AG09319 (cell line): ENCODE measurements at places on chromosomes 2 and 18.

GRCh38 chr18:79583426-79583825, 96.2 kb upstream of the CTDP1 start:
- no peak for DNase-seq

GRCh38 chr2:152507907-152508306, 172.9 kb downstream of the FMNL2 start:
- DNase-seq: no peak

- no peak for DNase-seq
These were observed 59.9 kb downstream of the DYM start for GRCh38 chr18:49400398-49401072.

DNA sequence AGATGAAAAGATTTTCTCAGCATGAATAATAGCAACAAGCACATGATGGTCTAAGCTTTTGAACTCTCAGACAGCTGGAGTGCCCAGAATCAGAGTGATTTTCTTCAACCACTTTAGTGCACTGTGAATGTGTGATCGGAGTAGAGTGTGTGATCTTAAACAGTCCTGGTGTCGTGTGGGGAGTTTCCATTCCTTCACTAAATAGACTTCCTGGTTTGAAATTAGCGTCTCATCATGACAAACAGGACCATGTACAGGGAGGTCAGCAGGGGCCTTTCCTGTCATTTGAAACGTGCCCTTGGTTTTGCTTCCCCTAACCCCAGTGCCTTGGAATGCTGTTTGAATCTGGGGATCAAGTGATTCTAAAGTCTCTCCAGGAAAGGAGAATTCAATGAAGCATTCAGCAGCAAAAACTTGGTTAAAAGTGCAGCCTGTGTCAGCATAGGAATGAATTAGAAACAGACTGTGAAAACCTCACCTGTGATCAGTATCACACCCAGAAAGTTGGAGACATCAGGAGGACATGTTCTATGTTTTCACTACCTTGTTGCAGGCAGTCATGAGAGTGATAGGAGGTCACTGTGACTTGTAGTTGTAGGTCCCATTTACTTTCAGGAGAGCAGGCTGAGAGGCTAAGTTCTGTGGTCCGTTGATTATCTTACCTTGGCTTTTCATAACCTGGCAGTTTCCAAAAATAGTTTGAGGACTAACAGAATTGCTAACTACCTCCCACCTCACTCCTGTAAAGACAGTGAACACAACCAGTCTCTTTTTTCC, 400.3 kb downstream of the MTX2 start:
- DNase-seq: no peak

- DNase-seq: no peak
These were observed 1.4 kb downstream of the CYS1 start for GRCh38 chr2:10078704-10079265.

- no peak for DNase-seq
These were observed 40.3 kb downstream of the RNF152 start for GRCh38 chr18:61852496-61852895.

DNA sequence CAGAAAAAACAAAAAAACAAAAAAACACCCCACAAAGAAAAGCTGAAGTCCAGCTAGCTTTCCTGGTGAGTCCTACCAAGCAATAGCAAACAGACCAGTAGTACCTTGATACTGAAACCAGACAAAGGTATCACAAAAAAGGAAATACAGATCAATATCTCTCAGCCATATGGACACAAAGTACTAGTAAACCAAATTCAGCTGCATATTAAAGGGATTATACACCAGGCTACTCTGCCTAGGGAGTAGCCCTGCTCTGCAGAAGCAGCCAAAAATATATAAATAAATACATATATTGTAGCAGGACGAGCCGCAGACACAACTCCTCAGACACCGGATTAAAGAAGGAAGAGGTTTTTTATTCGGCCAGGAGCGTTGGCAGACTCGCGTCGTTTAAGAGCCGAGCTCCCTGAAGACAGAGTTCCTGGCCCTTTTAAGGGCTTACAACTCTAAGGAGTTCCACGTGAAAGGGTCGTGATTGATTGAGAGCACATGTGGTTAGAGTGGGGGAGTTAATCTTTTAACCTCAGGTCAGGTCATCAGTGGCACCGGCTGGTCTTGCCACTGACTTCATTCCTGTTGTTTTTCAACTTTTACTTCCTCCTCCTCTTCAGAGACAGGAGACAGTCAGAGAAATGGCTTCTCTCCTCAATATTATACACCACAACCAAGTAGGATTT, 38.4 kb upstream of the DTNB start:
- DNase-seq: no peak

DNA sequence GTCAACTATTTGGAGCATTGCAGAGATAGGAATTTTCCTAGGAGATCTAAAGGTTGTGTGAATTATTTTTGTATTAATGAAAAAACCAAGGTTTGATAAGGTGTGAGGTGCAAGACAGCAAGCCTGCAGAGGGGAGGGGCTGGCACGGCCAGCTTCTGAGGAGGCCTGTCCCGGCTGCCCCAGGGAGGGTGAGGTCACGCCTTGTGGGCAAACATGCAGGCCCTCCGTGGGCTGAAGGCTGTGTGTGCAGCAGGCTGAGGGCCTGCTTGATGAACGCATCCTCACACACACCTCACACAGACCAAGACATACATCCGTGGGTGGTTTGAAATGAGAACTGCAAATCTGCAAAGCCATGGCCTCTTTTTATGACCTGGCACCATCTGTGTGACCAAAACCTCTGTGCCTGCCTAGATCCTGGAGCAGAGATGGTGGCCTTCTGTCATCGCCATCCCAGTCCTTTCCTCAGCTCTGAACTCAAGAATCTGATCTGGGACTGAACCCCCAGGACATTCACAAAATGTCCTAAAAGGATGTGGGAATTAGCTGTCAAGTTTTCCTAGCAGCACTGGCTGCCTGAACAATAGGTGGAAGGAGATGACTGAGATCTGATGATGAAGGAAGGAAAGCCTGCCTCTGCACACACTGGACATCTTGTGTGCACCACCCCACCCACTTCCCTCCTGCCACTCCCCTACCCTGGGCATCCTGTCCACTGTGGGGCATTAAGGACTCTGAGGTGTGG, 102.4 kb upstream of the MGAT4A start:
- DNase-seq: no peak

DNA sequence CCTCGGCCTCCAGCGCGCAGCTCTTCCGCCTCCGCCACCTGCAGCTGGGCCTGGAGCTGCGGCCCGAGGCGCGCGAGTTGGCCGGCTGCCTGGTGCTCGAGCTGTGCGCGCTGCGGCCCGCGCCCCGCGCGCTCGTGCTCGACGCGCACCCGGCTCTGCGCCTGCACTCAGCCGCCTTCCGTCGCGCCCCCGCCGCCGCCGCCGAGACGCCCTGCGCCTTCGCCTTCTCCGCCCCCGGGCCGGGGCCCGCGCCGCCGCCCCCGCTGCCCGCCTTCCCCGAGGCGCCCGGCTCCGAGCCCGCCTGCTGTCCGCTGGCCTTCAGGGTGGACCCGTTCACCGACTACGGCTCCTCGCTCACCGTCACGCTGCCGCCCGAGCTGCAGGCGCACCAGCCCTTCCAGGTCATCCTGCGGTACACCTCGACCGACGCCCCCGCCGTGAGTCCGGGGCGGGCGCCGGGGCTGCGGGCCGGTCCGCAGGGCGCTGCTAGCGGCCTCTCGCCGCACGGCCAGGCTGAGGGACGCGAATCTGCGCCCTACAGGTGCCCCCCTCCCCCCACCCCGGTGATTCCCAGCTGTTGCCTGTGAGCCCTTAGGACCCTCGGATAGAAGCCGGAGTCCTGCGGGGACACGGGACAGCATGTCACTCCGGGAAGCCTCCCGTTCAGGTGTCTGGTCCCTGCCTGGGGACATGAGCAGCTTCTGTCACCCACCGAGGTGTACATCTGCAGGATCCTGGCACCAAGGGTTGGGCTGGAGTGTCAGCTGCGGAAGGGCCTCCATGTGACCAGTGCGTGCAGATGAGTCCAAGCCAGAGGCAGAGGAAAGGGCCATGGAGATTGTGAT, 616 bp downstream of the RNPEPL1 start:
- no peak for DNase-seq

DNA sequence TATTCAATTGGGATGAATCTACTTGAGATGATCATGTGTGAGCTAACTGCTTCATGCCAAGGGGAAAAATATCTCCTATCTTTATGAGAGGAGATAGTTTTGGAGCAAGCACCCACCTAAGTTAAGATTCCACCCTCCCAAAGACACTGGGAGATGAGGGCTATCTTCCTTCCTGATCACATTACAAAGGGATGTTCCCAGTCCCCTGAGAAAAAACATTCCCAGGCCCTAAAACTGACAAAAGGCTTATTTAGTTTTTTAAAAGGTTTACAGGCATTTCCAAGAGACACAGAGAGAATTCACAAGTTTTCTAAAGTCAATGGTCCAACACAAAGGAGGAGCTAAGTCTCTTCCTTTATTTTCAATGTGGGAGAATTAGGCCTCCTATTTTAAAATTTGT, 401.5 kb downstream of the FBXO15 start:
- no peak for DNase-seq

GRCh38 chr2:28004086-28004485, 113.6 kb downstream of the BABAM2 start:
- peak; percentile 46 for DNase-seq

DNA sequence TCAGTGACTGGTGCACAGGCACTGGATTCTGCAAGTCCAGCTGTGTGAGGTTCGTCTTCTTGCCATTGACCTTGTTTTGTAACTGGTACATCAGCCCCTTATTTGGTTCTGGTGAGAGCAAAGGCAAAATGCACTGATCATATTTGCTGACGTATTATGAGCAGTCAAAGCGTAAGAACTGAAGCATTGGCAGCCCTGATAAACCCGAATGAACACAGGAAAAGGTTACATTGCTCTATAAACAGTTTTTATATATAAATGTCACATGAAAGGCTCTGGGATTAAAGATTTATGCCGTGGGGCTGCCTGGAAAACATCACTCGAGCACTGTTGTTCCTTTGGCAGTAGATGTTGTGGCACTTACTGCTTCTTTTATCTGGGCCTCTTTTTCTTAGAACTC, 167.9 kb downstream of the IRS1 start:
- DNase-seq: no peak

GRCh38 chr18:32441533-32441932, 29.1 kb downstream of the GAREM1 start:
- no peak for DNase-seq

DNA sequence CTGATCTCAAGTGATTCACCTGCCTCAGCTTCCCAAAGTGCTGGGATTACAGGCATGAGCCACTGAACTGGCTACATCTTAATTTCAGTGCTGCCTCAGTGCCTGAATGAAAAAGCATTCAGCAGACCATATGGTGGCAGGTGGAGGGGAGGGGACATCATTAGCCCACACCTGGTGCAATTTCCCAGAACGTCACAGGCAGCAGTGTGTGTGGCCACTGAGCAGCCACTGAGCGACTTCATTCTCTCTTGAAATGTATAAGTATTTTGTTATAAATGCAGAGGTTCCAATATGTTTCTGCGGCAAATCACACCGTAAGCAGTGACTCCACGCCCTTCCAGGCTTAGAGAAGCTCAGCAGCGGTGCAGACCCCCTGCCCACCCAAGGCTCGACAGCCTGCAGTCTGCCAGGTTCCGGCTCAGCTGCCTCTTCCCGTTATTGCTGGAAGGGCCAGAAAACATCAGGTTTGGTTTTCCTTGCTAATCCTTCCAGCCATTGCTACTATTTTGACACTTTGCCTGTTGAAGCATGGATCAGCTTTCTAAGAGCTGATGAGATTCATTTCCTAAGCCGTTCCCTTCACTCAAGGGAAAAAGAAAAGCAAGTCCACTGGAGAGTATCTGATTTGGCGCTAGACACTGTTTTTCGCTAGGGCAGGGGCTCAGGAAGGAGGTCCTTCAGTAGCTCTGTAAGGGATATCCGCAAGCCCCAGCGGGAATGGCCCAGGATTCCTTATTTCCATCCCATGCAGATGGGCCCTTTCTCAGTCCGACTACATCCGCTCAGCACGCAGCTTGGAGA, 250.7 kb downstream of the VAPA start:
- no peak for DNase-seq

- DNase-seq: no peak
These were observed 136.9 kb downstream of the MAIP1 start for GRCh38 chr2:200092235-200092634.

DNA sequence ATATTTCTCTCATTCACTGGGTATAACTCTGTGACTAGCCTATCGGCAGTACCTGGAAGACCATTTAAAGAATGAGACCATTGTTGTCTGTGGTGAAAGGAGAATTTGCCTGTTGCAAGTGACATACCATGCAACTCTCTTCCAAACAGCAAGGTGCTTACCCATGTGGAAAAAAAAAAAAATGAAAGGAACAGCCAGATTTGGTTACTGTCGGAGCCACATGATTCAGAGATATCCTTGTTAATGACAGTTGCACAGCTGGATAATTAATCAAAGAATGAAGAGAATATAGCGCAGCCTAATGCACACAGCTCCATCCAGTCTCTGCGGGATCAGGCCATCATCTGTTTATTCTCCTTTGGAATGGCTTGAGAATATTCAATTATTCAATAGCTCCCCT, 141.8 kb downstream of the HRH4 start:
- no peak for DNase-seq

GRCh38 chr2:134137182-134137611, 116.7 kb upstream of the MGAT5 start:
- DNase-seq: peak; percentile 19

- no peak for DNase-seq
These were observed 33.5 kb upstream of the CERS6 start for GRCh38 chr2:168422584-168422983.

DNA sequence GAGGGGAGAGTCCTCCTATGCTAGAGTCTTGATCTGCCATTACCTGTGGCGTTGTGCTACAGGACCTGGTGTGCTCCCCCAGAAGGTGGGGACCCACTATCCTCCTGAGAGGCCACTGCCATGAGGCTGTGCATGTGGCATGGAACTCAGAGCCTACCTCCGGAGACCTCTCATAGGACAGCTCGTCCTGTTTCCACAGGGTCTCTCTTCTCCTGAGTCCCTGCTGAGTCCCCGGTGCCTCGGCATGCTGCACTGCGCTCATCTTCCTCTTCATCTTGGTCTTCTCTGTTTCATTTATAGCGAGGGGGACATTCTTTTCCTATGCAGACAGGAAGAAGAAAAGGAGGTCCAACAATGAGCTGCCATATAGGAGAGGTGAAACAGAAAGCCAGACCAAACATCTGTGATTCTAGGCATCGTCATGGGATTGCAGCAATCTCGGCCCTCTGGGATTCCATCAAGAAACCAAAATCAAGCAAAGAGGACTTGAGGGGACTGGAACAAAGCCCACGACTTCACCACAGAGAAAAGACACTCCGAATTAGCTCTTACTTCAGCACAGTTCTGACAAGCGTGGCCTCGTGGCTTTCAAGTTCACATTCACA, 83.7 kb downstream of the KCNF1 start:
- no peak for DNase-seq

DNA sequence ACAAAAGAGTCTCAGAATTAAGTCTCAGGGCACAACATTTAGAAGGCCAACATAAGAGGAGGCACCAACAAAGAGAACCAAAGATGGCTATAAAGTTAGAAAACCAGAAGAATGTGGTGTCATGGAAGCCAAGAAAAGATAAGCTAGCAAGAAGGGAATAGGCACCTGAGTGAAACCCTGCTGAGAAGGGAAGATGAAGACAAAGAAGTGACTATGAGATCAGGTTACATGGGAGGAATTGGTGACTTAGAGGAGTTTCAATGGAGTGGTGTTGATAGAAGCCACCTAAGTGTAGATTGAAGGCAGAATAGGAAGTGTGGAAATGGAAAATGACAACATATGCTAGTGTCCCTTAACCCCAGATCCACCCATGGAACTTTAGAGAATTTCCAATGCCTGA, 327.6 kb upstream of the KCNJ3 start:
- DNase-seq: no peak

GRCh38 chr2:105235388-105236059, 6.0 kb upstream of the GPR45 start:
- DNase-seq: peak; percentile 56

GRCh38 chr2:167752734-167753133, 494.7 kb downstream of the STK39 start:
- DNase-seq: no peak
